ENCODE measurements at places on chromosomes 5 and 9.

DNA sequence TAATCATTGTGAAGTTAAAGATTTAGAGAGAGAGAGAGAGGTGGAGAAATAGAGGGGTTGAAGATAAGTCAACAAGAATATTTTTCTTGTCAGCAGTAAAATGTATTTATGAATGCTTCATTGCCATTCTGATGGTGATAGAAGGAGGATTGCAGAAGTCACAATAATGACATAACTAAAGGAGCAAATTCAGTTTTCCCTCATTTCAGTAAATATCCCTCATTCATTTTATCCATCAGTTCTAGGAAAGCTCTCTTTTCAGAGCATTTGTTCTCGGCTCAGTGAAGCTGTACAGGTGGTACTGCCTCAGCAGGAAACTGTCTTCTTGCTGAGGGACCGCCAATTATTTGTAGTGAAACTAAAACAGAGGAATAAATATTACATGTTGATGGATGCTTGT is 681.4 kb downstream of the CETN3 start:
- H3K36me3 ChIP-seq, result no peaks in the 10 kb centered on the region
- no peaks in the 10 kb centered on the region for H3K27me3 ChIP-seq
- DNase-seq, result no peak
- no peaks in the 10 kb centered on the region for H3K4me1 ChIP-seq
- no peak overlapping the region for H3K27ac ChIP-seq

DNA sequence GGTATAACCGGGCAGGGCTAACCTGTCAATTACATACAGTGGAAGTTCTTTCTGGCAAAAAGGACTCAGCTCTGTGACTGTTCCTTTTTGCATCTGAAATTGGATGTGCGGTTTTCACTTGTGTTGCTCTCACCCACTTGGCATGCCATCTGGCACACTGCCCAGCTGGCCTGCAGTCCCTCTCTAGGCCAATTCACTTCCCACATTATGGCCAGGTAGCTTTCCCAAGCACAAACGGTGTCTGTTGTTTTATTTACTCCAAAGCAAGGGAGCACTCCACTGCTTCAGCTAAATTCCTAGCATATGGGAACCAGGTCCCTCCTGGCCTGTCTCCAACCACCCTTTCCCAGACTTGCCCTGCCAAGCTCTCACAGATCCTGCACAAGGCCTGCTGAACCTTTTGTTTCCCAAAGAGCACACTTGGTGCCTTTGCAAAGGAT is 132.5 kb downstream of the SEMA6A start:
- no peak overlapping the region for H3K27ac ChIP-seq
- H3K36me3 ChIP-seq, result peaks cover 9% of the 10 kb centered on the region
- H3K4me3 ChIP-seq, result no peak overlapping the region
- peak; percentile 40 for DNase-seq

DNA sequence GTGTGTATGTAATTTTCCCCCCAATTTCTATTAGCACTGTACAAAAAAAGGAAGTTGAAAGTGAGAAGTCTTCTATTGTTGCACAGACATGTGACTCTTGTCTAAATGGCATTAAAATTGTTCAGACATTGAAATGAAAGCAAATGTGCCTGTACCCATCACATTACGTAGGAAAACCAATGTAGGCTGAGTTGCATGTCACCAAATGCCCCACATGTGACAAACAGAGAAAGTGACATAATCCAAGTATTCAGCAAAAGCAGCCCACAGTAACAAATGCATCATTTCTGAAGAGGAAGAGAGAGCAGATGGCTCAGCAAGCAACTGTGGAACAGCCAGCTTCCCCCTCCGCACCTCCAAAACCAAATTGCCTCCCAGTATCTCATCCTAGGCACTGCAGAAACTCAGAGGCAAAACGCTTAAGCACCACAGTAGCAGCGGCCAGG is 161.5 kb upstream of the NR4A3 start:
- H3K36me3 ChIP-seq, result no peaks in the 10 kb centered on the region
- H3K27ac ChIP-seq, result no peak overlapping the region
- no peak overlapping the region for H3K4me3 ChIP-seq
- no peaks in the 10 kb centered on the region for H3K27me3 ChIP-seq

- no peak overlapping the region for H3K27ac ChIP-seq
- no peaks in the 10 kb centered on the region for H3K27me3 ChIP-seq
- no peaks in the 10 kb centered on the region for H3K36me3 ChIP-seq
- H3K4me3 ChIP-seq, result no peak overlapping the region
- DNase-seq, result no peak
These were observed 110.5 kb downstream of the PHF2 start for GRCh38 chr9:93686880-93687236.

GRCh38 chr5:106658150-106658549 is 1012.6 kb downstream of the EFNA5 start:
- H3K36me3 ChIP-seq, result no peaks in the 10 kb centered on the region
- no peak overlapping the region for H3K27ac ChIP-seq
- no peaks in the 10 kb centered on the region for H3K27me3 ChIP-seq

DNA sequence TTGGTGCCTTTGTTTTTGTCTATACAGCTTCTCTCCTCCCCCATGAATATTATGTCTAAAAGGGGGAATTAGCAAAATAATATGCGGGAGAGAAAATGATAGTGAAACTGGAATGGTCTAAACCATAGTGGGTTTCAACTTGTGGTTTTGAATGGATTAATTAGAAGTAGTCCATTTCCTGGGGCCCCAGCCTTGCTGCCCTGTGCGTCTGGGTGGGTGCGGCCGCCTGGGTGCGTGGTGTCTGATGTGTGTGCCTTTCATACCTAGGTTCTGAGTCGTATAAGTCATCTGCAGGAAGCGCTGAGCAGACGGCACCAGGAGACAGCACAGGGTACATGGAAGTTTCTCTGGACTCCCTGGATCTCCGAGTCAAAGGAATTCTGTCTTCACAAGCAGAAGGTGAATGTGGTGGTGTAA is 120.0 kb upstream of the CACNA1B start:
- no peak overlapping the region for H3K27ac ChIP-seq
- peaks cover 33% of the 10 kb centered on the region for H3K36me3 ChIP-seq
- H3K4me1 ChIP-seq, result no peaks in the 10 kb centered on the region
- H3K4me3 ChIP-seq, result no peak overlapping the region

- no peaks in the 10 kb centered on the region for H3K27me3 ChIP-seq
- no peaks in the 10 kb centered on the region for H3K36me3 ChIP-seq
- DNase-seq, result no peak
- H3K27ac ChIP-seq, result no peak overlapping the region
These were observed 32.4 kb downstream of the STK32A start for GRCh38 chr5:147267082-147267832.

GRCh38 chr9:113990975-113991471 is 87.1 kb downstream of the AMBP start:
- no peak overlapping the region for H3K4me3 ChIP-seq
- no peaks in the 10 kb centered on the region for H3K4me1 ChIP-seq

DNA sequence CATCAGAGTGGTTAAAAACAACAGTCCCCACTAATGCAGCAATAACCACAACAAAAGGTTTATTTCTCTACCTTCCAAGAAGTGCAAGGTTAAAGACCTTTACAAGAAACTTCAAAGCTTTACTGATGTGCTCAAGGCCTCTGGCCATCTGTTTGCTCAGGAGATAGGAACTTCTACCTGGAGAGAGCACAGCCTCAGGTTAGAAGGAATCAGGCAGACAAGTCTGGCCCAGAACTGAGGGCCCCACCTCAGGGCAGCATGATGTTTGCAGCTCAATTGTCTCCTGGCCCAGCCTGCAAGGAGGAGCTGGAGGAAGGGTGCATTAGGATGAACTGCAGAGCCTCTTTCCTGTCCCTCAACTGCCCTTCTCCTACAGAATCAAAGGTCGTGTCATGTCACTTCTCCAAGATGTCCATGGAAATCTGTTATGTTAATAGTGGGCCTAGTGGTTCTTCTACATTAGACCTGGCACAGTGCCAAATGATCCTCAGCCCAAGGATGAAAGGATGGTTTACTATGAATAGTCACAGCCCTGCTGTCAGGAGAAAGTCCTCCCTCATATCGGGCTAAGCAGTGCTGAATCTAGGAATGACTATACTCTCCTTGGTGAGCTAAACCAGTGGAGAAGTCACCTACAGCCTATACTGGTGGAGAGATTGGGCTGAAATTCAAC is 98.9 kb upstream of the NTRK2 start:
- H3K36me3 ChIP-seq, result no peaks in the 10 kb centered on the region
- DNase-seq, result no peak
- H3K4me3 ChIP-seq, result no peak overlapping the region
- H3K27me3 ChIP-seq, result no peaks in the 10 kb centered on the region
- H3K27ac ChIP-seq, result no peak overlapping the region
- H3K4me1 ChIP-seq, result no peaks in the 10 kb centered on the region

DNA sequence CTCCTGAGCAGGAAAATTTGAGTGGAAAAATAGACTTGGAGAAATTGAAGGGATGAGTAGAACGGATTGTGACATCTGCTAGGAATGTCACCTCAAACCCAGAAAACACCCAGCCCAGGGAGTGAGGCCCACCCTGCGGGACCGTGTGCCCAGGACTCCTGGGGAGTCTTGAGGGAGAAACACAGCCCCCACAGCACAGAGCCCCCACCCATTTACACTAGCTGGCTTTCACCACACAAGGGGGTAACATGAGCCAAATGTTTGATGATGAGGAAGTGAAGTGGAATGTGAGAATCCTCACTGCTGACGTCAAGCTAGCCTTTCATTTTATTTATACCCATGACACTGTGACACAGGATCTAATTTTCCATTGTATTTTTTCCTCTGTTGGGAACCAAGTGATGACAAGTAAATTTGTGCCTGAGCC is 42.8 kb upstream of the PDE8B start:
- DNase-seq, result no peak
- H3K27me3 ChIP-seq, result no peaks in the 10 kb centered on the region
- no peak overlapping the region for H3K27ac ChIP-seq

DNA sequence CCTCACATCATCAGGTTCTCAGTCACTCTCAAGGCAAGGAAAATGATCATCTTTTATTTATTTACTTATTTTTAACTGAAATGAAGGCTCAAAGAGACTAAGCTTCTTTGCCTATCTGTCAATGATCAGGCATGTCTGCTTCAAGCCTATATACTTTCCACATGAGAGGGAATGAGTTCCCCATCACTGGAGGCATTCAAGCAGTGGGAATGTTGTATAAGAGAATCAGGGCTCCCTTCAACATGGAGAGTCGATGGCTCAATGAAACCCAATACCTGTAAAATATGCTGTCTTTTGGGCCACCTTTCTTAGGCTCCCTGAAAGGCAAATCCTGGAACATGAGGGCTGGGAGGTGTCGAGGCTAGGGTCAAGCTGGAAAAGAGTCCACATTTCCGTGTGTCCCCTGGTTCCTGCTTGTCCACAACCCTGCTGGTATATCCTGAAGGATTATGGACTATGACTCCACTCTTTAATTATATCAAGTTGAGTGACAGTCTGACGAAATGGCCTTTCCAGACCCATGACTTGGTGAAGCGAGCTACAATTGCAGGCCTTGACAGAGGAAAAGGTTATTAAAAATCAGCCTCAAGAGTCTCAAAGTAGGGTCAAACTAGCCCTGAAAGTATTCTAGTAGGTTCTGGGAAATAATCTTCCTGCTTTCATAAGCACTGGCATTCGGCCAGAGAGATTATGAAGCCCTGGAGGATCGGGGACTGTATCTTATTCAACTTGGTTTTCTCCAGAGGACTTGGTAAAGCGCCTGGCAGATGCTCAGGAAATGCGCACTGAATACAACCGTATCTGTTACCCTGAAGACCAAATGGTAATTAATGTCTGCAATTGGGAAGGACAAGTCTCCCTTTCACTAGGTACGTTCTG is 145.9 kb upstream of the TBC1D2 start:
- no peaks in the 10 kb centered on the region for H3K27me3 ChIP-seq
- DNase-seq, result no peak
- H3K4me3 ChIP-seq, result no peak overlapping the region
- H3K4me1 ChIP-seq, result peaks cover 5% of the 10 kb centered on the region
- no peak overlapping the region for H3K27ac ChIP-seq
- no peaks in the 10 kb centered on the region for H3K36me3 ChIP-seq

DNA sequence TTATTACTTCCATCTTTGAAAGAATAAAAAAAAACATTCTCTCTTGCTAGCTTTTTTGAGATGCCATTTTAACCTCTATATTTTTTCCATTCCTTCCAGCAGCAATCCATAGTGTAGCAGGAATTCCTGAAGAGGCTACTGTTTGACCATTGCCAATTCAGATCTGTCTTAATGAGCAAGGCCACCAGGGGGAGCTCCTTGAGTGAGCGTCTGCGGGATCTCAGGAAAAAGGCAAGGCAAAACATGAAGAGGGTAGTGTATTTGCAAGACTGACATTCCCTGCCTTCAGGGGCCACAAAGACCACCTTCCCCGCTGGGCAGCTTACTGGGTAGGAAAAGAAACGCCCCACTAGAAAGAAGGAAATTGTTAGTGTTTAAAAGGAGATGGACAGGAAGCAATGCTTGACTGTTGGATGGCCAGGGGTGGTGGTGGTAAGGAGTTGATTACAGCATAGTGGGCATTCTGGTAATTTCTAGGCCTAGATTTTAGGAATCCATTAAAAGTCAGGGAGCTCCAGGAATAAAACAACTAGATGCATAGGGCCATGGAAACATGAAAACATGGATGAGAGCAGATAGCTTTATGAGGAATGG is 206.6 kb upstream of the HAPLN1 start:
- H3K27ac ChIP-seq, result peak overlapping the region; percentile 89
- H3K4me1 ChIP-seq, result peaks cover 33% of the 10 kb centered on the region
- no peaks in the 10 kb centered on the region for H3K36me3 ChIP-seq
- no peaks in the 10 kb centered on the region for H3K27me3 ChIP-seq

DNA sequence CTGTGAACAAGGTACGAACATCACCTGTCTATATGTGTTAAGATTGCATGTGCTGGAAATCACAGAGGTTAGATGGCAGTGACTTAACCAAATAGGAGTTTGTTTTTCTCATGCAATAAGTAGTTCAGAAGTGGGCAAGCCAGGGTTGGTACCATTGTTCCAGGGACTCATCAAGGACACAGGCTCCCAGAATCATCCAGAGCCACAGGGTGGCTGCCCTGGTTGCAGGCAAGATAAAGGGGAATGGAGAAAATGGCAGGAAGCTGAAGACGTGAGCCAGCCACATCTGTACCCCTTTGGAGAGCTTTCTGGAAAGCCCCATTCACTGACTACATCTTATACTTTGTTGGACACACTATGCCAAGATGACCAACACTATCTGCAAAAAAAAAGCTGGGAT is 126.0 kb upstream of the IL12B start:
- H3K36me3 ChIP-seq, result no peaks in the 10 kb centered on the region
- no peak overlapping the region for H3K27ac ChIP-seq
- no peaks in the 10 kb centered on the region for H3K27me3 ChIP-seq

- H3K36me3 ChIP-seq, result no peaks in the 10 kb centered on the region
- H3K27me3 ChIP-seq, result no peaks in the 10 kb centered on the region
- H3K27ac ChIP-seq, result no peak overlapping the region
These were observed 75.7 kb upstream of the SAP30L start for GRCh38 chr5:154370119-154370518.

GRCh38 chr9:88076286-88077070 is 61.8 kb downstream of the SPATA31C2 start:
- H3K36me3 ChIP-seq, result no peaks in the 10 kb centered on the region
- H3K4me1 ChIP-seq, result no peaks in the 10 kb centered on the region
- no peak overlapping the region for H3K27ac ChIP-seq

DNA sequence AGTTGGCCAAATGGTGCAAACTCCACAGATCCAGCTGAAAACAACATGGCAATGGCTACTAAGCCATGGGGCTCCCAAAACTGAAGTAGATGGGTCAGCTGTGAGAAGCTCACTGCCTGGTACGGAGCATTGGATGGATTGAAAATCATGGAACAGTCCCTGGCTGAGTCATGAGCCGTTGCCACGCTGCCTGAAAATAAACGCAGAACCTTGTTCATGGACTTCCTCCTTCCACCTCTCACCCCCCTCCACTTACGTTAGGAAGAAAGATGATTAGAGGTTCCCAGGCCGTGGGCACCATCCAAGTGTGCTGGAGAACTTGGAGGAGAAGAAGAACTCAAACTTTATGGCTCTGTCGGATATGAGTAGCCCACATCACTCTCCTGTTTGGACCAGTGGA is 6.8 kb upstream of the DIPK1B start:
- no peak for DNase-seq
- H3K4me3 ChIP-seq, result no peak overlapping the region
- no peak overlapping the region for H3K27ac ChIP-seq
- peaks cover 3% of the 10 kb centered on the region for H3K4me1 ChIP-seq
